Stimulated activated naive CD8-positive, alpha-beta T cell treated with anti-CD3 and anti-CD28 coated beads, Interleukin-15, amount 100 ng/mL, for 72 hours (primary cell): ENCODE measurements at places on chromosomes 12 and 14.

DNA sequence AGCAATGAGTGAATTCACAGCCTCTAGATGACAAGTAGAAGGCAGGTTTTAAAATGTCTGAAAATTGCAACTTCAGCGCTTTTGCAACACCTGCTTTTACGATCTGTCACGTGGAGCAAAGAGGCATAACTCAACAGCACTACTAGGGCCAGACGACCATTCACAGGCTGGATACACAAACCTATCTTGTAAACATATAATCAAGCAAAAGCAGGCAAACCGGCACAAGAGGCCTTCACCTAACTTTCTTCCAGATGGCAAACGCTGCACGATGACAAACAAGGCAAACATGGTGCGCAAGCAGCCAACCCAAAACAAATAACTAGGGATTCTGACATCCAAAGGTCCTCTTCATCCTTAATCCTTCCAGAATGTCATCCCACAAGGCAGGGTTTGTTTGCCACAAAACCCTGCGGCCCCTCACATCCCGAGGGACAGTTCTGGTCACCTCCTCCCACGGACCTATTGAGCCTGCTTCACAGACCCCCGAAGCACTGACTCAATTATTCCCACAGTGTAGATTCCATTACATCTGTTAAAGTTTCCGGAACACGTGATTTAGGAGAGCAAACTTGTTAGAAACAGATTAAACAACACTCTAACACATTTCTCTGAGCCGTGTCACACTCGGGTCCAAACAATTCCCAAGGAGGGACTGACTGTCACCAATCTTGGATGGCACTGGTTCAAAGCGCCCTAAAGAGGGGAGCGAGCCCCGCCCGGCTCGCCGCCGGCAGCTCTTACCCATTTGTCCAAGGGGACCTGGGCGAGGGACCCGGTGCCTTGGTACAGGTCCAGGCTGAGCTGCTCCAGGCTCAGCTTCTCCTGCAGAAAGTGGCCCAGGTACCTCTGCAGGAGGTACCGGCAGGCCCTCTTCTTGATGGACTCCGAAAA lies 823 bp downstream of the ATG2B start:
- DNase-seq = peak; percentile 59

DNA sequence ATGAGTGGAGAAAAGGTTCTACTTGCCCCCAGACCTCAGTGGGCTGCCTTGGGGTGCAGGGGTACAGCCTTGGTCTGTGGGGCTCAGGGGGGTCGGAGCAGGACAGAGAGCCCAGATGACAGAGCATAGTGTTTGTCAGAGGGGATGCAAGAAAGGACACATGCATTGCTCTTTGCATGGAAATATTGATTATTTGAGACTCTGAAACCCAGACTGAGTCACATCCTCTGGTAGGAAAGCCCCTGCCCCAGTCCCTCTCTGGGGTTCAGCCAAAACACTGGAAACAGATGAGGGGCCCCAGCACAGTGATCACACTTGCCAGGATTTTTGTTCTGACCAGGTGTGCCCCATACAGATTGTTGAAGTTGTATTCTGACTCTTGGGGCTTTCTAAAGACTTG lies 1094.4 kb downstream of the BCL11B start:
- DNase-seq = peak; percentile 89

- no peak for DNase-seq
Observed at GRCh38 chr12:1740161-1740948, 49.5 kb downstream of the ADIPOR2 start.

DNA sequence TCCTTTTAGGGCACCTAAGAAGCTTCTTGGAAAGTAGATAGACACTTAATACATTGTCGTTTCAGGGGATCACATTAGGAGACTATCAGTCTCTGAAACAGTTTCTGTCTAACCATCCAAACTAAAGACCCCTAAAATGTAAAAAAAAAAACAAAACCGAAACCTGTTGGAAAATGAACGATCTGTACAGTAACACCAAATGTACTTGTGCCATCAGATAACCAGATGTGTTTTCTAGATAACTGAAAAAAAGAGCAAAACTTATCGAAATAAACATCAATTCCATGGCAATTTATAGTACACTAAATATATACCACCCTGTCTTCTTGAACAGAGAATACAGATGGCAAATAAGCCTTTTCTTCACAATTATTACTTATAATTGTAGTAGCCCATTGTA lies 2.1 kb downstream of the LDHB start:
- no peak for DNase-seq

DNA sequence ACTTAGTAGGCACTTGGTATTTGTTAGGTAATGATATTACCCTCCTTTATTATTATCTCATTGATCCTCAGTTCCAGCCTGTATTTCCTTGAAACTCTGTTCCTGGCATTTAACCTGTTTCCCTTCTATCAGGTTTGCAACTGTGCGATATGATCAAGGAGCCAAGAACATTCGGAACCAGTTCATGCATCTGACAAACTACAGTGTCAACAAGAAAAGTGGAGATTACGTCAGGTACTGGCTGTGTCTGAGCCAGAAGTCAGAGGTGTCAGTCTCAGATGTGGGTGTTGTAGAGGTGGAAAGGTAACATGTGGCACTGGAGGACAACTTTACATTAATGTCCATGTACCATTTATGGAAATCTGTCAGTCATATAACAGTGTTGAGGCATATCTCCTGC lies 56.7 kb downstream of the TTLL5 start:
- no peak for DNase-seq

- DNase-seq = no peak
Observed at GRCh38 chr12:26564391-26564790, 268.6 kb downstream of the ITPR2 start.

DNA sequence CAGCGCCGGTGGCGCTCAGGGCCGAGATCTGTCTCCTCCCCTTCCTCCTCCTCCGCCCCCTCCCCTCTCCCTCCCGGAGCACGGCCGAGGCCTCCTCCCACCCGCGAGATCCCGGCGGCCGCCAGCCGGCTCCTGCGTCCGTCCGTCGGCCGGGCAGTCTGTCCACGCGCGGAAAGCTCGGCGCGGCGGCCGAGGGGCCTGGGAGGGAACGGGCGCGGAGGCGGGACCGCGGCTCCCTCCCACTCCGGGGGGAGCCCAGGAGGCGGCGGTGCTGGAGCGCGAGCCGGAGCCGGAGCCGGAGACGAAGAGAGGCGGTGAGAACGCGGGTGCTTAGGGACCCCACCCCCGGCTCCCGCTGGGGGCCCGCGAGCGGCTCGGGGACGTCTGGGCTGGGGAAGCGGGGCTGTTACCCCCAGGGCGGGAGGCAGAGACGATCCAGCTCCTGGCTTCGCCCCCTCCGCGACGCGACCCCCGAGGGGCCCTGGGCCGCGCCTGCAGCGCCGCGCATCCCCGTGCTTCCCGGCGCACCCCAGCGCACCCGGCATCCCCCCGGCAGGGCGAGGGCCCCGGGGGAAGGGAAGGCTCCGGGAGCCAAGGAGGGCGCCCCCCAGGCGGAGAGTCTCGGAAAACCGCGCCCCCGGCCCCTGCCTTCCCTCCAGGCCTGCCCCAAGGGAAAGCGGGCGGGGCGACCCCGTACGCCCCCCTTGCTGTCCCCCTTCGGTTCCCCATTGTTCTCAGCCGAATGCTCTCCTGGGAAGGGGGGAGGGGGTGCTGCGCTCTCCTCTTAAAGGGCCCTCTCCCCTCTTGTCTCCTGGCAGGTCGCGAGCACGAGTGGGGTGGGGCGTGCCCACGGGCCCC lies at the start of gene DTX1:
TSS of gene DTX1 (plus strand) at position 100 of the 858 bp plus-strand sequence. CDS start 1,463 bp downstream, outside the sequence.
- peak; percentile 30 for DNase-seq

DNA sequence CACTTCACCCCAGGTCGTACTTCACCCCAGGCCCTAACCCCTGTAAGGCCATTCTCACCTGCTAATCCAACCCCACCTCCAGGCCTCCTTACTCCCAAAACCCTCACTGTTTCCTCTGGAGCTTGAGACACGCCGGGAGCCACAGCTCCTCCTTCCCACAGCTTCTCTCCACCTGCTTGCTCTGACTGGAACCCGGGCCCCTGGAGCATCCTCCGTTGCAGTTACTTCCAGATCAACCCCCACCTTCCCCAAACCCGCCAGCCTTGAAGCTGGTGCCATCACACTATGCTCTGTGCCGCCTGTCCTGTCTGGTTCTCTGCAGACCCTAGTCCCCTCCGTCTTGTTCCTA lies 34.6 kb upstream of the PPP2R5C start:
- DNase-seq = no peak

DNA sequence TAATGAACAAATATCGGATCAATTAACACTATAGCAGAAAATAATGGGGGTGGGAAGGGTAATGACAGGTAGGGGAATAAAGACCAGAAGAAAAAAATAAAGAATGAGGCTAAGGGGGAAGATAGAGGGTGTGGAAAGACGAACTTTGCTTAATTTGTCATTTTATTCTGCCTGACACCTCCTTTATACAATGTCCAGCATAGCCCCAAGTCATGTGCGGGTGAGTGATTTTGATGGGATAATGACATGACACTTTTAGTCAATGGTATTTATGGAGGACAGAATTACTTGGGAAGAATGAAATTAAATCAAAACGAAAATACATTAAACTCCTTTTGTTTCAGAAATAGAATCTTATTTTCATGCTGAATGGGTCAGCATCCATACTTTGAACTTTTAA lies 20.5 kb upstream of the IFNG-AS1 start:
- no peak for DNase-seq

GRCh38 chr14:93901813-93902212 lies 25.3 kb upstream of the FAM181A start:
- no peak for DNase-seq

- peak; percentile 86 for DNase-seq
Observed at GRCh38 chr12:111405859-111406473, at the start of gene SH2B3. Gene SH2B3 (plus strand): TSS chr12:111405923. CDS start chr12:111418146, 12,223 bp downstream.
